Dermis microvascular lymphatic vessel endothelial cell (primary cell): ENCODE measurements at places on chromosomes 3 and 15. TPM values are rescaled to one million over a fixed set of nuclear protein-coding genes. Genes with fewer than 3 reads are reported as not detected.
A peak's percentile ranks its signal among the peaks of the same experiment; 100 is the strongest.

SI gene
- not detected in 2 replicates for total RNA-seq

RPS17 gene
- 1,774 and 1,923 TPM in 2 replicates for total RNA-seq

PLSCR2 gene
- total RNA-seq: 0.13 TPM in 1 of 2 replicates, not detected in the other

MGLL gene
- total RNA-seq: 30.1 and 33.4 TPM in 2 replicates

ALPK3 gene
- 19.5 and 52.6 TPM in 2 replicates for total RNA-seq

SPTBN5 gene
- total RNA-seq: 0.63 and 2.7 TPM in 2 replicates

SUSD5 gene
- total RNA-seq: 0.63 and 1.7 TPM in 2 replicates

TMEM43 gene
- total RNA-seq: 59.2 and 69.3 TPM in 2 replicates

SEC11A gene
- total RNA-seq: 202 and 227 TPM in 2 replicates

HTR3E gene
- total RNA-seq: not detected in 2 replicates

DNA sequence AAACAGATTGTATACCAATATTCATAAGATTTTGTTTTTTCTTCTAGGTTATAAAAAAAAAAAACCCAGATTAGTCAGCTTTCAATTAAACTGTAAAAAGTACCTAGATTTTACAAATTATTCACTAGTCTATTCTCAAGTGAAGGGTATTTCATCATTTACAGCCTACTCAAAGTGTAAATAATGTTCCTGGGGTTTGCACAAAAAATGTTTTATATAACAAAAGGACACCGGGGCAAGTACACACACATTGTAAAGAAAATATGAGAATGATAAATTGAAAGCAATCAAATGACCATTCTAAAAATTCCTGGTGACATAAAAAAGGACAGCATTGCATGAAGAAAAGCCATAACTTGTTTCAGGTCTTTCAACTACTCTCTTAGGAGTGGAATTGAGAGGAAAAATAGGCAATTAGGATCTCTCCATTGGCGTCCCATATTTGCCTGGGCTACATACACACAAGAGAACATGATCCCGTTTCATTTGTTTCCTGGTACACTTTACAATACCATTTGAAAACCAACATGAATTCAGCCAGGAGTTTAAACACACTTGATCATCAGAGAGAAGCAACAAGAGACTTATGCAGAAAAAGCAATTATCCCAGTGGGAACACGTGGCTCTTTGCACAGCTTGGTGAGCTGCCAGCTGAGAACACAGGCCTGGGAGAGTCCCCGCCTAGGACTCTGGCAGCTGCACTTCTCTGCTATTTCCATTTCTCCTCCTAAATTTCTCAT, 1039.2 kb downstream of the ROBO1 start:
- no peak for DNase-seq

DNA sequence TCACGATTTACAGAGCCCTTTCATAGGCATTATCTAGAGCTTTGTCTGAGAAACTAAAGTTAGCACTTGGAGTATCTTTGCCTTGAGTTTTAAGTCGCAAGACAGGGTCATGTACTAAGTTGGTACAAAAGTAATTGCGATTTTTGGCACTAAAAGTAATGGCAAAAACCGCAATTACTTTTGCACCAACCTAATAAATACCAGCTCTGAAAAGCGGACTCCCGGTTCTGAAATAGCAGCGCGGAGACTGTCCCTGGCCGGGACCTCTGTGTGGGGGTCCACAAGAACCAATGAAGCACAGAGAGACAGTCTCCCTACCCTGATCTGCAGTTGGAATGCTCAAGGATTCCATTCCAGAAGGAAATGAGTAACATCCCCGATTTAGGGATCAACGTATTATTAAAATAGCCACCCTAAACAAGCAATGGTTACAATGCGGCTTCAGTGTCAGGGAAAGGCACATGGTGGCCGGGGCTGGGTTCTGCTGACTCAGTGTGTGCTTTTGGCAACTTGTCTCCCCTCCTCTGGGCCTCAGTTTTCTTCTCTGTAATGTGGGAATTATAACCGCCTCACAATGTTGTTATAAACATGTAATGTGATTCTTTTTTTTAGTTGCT, 150.3 kb upstream of the MCTP2 start:
- no peak for DNase-seq

GRCh38 chr3:178388473-178388872, 147.8 kb upstream of the KCNMB2 start:
- DNase-seq: no peak

- no peak for DNase-seq
These were observed 607.2 kb upstream of the MDFIC2 start for GRCh38 chr3:70919661-70920060.

DNA sequence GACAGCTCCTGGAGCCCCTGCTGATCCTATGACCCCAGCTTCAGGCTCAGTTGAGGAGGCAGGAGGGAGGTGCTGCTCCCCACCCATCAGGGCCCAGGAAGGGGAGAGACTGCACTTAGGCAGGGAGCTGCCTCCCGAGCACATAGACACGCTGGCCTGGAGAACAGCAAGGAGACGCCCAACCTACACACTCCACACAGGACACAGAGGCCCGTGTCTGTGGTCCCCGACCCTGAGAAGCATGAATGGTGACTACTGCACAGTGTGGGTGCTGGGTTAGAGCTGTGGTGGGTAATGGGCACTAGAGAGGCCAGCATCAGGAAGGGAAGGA, 1.1 kb upstream of the HHATL start:
- no peak for DNase-seq

GRCh38 chr15:78140292-78140691, 8.9 kb upstream of the IDH3A start:
- DNase-seq: no peak

- DNase-seq: no peak
These were observed 152.8 kb downstream of the RBPMS2 start for GRCh38 chr15:64622410-64623260.

- DNase-seq: peak; percentile 70
These were observed 71.3 kb upstream of the TBC1D23 start for GRCh38 chr3:100189444-100189964.

GRCh38 chr15:26103002-26103404, 239.9 kb upstream of the ATP10A start:
- DNase-seq: no peak

DNA sequence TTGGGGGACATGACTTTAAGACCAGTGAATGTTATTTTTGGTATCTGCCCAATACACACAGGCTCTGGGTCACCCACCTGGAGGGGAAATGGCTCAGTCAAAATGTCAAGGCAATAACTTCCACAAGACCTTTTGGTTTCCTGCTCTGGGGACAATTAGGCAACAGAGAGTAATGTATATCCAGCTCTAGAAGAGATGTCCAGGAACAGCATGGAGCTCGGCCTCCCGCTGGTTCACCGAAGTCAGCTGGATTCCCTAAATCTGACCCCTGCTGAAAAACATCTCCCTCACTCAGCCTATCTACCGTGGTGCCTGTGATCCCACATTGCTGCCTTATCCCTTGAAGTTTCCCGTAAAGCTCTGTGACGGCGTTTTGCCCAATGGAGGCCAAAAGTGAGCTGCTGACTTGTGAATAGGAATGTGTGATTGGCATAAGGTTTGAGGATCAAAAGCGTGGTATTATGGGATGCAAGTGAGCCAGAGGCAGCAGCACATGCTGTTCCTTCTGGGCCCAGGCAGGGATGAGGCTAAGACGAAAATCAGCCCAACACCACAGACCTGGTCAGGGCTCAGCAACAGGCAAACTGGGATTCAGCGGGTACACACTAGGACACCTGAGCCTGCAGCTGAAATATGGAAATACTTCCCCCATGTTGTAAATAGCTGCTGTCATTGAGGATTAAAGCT, 47.2 kb upstream of the SLC6A11 start:
- DNase-seq: no peak

- peak; percentile 71 for DNase-seq
These were observed 10.0 kb downstream of the EIF2B5 start for GRCh38 chr3:184145111-184145524.

- DNase-seq: no peak
These were observed 163.2 kb upstream of the COL8A1 start for GRCh38 chr3:99475229-99475628.

DNA sequence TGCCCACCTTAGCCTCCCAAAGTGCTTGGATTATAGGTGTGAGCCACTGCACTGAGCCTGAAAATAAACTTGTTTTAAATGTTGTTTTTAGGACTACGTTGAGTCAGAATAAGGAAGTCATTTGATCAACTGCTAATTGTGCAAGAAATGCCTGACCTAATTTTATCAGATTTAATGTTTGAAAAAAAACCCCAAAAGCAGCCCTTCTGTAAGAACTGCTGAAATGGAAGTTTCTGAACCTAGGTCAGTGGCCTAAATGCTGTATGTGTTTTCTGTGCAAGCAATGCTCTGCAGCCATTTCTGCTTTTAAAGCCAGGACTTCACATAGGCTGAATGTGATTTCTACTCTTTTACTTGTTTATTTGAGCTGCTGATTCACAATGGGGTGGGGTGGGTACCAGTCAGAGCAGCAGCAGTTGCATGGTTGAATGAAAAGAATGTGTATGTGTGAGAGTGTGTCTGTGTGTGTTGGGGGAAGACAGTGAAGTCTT, 6.6 kb downstream of the GPX1 start:
- no peak for DNase-seq

GRCh38 chr3:95453242-95453641, 1361.2 kb upstream of the EPHA6 start:
- no peak for DNase-seq

GRCh38 chr3:186052096-186052840, 56.6 kb downstream of the ETV5 start:
- DNase-seq: no peak

DNA sequence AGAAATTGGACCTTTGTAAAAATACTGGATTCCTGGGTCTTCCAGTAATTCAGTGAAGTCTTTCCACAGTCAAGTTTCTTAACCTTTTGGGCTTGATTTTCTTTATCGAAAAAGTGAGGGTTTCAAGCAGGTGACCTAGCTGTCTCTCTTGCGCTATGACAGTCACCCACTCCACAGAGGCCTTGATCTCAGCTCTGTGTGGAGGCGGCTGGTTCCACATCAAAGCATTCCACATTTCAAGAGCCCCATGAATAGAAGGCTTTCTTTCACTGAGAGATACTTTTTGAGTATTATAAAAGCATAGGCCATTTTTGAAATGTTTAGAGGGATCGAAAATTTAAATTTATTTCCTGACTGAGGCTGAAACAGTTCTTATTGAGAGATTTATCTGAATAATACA, 43.9 kb downstream of the GABRA5 start:
- DNase-seq: no peak

- DNase-seq: peak; percentile 31
These were observed 1.4 kb downstream of the DNAJA4 start for GRCh38 chr15:78265752-78266224.

DNA sequence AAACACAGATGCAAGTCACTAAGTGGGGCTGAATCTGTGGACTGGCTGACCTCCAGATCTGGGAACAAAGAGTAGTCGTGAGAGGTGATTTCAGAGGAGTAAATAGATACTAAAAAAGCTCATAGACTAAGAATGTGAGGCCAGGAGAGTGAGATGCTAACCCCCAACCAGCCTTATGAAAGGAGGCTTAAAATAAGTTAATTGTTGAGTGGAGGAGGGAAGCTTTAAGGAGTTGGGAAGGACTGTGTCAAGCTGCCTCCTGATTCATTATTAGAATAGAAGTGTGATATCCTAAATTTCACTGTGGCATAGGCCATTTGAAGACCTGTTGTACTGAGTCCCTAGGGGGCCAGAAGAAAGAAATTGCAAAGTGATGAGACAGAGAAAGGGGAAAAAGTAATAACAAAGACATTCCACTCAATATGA, 107.6 kb downstream of the RBPMS2 start:
- DNase-seq: no peak

DNA sequence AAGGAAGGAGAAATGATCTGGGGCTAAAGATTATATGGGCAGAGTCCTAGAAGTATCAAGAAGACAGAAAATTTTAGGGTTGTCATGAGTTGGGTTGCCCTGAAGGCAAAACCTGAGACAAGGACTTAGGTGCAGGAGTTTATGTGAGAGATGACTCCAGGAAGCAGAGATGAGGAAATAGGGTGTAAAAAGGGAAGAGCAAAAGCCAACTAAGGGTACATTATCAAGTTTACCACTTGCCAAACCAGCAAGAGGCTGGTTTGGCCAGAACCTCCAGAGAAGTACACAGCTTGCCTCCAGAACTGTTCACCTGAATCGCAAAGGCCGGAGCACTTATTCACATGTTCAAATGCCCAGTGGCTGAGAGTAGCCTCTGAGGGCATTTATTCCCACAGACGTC, 116.7 kb downstream of the FHIT start:
- DNase-seq: no peak

GRCh38 chr3:188693435-188693834, 478.3 kb upstream of the TPRG1 start:
- no peak for DNase-seq

- DNase-seq: no peak
These were observed 42.2 kb upstream of the PLCL2 start for GRCh38 chr3:16842272-16843270.

GRCh38 chr3:64196236-64196929, 28.9 kb downstream of the PRICKLE2 start:
- DNase-seq: no peak

- no peak for DNase-seq
These were observed 21.2 kb downstream of the CADM2 start for GRCh38 chr3:84980011-84980410.

- no peak for DNase-seq
These were observed 101.6 kb downstream of the SLC25A26 start for GRCh38 chr3:66322436-66322835.
